ENCODE measurements at places on chromosomes 3 and 15.

DNA sequence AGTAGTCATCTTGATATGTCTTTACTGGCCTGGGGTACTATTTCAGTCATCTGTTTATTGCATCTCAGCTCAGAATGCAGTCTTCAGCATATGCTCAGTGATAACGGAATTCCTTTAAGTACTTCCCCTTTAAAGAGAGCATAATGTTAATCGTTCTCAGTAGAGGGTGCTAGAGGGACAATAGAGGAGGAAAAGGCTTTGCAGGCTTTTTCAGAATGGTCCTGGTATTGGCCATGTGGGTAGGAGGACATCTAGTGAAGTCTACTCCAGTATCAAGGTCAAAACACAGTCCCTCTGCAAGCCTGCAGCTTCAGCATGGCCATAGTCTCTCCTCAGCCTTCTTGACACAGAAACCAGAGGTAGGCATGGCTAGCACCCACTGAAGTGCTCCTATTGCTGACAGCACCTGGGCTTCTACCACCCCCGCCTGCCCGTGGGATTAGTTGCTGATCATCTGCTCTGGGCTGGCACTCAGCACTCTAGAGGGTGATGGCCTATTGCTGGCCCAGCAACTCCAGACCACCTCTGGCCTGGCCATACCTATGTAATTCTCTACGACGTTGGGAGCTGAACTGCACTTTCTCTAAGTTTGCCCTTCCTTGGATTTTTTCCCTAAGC is 65.4 kb downstream of the KCNH8 start:
- no peak for DNase-seq

DNA sequence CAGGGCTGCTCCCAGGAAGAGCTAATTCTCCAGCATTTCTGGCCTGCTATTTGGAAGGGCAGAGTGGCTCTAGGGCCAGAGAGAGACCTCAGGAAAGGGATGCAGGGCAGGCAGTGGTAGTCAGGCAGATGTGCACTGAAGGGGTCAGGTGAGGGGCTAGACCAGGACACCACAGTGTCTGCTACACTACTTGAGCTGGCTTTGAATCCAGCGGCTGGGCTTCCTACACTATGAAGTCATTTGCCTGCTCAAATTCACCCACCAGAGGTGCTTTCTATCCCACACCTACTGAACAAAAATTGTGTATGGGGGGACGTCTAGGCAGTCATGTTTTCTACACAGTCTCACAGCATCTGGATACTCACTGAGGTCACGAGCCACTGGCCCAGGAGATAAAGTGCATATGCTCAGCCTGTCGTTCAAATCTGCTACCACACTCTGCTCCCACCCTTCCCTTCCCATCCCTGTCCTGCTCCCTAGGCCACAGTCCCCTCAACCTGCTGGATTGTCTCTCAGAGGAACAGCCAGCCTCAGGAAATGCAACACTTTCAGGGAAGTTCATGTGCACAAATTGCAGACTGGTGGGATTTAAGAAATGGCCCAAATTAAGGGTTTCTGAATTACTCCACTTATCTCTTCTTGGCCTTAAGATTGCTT is 49.9 kb upstream of the SLC6A11 start:
- no peak for DNase-seq

- no peak for DNase-seq
These were observed 230.0 kb downstream of the ADAMTS9 start for GRCh38 chr3:64457811-64458210.

- no peak for DNase-seq
These were observed 723.0 kb upstream of the BCHE start for GRCh38 chr3:166560253-166560652.

GRCh38 chr3:54309601-54310000 is 187.2 kb downstream of the CACNA2D3 start:
- DNase-seq: no peak

DNA sequence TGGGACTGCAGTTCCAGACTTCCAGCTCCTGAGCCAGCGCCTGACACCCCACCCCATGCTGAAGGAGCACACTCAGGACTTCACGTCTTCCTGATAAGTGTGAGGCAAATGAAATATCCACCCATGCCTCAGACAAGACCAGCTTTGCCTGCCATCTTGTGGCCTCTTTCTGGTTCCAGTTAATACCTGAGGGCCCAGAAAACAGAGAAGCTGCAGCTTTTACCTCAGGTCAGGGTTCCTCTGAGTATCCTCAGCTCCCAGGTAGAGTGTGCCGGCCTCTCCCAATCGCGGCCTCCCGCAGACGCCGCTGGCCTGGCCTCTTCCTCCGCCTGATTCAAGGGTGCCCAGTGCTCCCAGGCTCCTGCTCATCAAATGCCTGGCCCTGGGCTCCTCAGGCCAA is 5.1 kb upstream of the KLHL6 start:
- DNase-seq: no peak

GRCh38 chr3:98980915-98981596 is 79.6 kb upstream of the DCBLD2 start:
- DNase-seq: no peak

DNA sequence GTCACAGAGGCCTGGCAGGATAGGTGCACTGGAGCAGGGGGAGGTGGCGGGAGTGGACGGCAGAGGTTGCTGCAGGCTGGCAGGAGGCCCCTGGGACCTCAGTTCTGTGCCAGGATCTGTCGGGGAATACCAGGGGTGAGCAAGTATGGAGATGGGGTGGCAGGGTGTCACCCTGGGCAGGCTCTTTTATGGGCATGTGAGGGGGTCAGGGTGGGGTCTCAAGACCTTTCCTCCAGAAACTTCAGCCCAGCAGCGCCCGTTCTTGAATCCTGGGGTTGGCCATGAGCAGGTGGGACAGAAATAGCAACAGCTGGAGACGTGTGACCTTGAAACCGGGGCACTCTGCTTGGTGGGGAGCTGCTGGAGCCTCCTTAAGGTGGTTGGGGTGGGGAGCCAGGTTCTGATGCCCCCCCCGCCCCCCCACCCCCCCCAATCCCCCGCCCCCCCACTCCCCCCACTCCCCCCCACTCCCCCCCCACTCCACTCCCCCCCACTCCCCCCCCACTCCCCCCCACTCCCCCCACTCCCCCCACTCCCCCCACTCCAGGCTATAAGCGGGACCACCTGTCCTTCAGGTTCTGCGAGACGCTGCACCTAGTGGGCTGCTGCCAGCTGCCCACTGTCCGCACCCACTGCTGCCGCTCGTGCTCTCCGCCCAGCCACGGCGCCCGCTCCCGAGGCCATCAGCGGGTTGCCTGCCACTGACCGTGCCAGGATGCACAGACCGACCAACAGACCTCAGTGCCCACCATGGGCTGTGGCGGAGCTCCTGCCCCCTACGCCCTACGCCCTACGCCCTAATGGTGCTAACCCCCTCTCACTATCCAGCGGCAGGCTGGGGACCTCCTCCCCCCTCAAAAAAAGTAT is 84.9 kb downstream of the TBC1D2B start:
- DNase-seq: no peak

GRCh38 chr3:132694991-132695390 is 27.2 kb downstream of the NPHP3 start:
- DNase-seq: no peak

DNA sequence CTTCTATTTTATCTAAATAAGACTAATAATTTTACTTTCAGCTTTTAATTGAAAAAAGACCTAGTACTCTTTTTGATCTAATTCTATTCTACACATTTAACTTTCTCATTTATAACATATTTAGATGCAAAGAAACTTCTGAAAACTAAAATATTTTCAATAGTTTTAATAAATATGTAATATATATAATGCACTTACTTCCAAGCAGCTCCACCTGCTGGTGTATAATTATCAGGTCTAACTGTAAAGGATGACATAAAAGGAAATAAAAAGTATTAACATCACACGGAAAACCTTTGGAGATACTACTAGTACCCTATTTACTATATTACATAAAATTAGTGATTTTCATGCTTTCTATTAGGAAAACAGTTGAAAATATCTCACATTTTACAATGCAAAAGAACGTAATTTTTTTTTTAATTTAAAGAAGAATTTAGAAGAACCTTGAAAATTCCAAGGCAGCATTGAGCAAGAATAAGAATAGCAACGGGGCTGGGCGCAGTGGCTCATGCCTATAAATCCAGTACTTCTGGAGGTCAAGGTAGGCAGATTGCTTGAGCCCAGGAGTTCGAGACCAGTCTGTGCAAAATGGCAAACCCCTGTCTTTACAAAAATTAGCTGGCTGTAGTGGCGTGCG is 10.2 kb downstream of the PLSCR5 start:
- peak; percentile 4 for DNase-seq

- peak; percentile 69 for DNase-seq
These were observed 51.8 kb upstream of the ADPGK start for GRCh38 chr15:72835294-72835890.

GRCh38 chr3:106349191-106349881 is 480.5 kb upstream of the CBLB start:
- DNase-seq: no peak

DNA sequence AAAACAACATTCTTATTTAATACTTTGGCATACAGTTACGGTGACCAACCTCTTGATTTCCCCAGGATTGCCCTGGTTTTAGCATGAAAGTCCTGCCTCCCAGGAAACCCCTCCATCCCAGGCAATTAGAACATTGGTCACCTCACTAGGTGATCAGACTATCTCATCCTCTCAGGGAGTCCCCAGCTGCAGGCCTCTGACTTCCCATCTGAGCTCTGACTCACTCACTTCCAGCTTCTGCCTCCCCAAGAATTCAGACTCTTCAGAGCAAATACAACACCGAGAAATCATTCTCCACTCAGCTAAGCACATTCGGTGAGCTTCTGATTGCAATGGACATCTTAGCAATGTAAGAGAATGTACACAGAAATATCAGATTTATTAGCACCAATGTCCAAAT is 92.4 kb upstream of the HES1 start:
- DNase-seq: no peak

DNA sequence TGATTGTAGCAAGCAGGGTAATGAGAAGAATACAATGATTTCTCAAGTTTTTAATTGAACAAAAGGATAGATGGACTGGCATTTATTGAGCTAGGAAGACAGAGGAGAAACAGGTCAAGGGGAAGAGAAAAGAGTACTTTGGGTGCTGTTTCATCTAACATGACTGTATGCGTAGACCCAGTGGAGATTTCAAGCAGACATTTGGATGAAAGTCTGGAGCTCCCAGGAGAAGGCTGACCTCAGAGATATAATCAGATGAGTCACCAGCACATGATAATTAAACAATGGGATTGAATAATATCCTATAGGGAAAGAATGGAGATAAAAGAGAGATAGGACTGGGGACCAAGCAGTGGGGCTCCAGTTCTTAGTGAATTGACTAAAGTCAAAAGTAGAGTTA is 194.9 kb downstream of the ARRDC4 start:
- DNase-seq: no peak

GRCh38 chr3:136291302-136291701 is 41.2 kb downstream of the PCCB start:
- no peak for DNase-seq

GRCh38 chr3:137103739-137104138 is 146.0 kb downstream of the IL20RB start:
- peak; percentile 79 for DNase-seq

DNA sequence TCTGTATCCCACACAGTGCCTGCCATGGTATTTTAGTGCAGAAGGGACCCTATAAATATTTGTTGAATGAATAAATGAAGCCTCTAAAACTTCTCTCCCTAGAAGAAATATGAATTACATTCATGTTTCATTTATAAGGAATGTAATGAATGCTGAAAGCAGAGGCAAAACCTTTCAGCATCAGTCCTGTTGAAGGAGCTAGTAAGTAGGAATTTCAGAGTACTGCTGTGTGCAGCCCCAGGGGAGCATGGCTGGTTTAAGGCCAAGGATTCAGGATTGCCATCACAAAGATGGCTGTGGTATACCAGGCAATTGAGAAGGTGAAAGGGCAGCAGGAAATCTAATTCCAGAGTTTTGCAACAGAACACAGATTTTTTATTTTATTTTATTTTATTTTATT is 1131.4 kb downstream of the IGSF11 start:
- no peak for DNase-seq

- no peak for DNase-seq
These were observed 580.9 kb downstream of the EDEM1 start for GRCh38 chr3:5768281-5768945.

DNA sequence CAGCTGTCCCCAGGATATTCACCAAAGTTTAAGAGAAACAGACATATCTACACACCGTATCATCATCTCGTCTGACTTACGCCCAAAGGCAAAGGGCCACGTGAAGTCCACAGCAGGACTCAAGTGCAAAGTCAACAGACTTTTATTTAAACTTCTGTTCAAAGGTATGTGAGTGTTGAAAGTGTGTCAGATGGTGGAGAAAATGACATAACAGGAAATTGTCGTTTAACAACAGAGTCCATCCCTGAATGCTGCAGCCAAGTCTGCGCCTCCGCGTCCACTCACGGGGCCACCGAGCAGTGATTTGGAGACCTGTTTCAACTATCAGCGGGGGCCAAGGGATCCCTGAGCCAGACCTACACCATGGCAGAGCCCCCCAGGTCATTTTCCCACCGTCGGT is 165.6 kb downstream of the XXYLT1 start:
- no peak for DNase-seq

DNA sequence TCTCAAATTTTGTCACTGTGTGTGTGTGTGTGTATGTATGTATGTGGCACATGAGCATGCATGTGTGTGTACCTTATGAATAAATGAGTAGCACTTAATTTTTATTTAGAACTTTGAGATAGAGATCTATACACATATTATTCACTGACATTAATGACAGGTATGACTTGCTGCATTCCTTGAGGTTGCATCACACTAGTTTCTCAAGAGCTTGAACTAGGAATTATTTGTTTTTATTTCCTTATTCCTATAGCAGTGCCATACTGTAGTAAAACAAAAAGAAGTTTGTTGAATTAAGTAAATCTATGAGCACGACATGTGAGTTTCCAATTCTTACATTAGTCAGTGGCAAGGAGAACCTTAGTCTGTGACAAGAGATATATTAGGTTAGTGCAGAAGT is 943.9 kb downstream of the ROBO1 start:
- DNase-seq: no peak
